H4 (cell line): ENCODE measurements at places on chromosomes 1 and 21. TPM values are rescaled to one million over a fixed set of nuclear protein-coding genes. Genes with fewer than 3 reads are reported as not detected.
A peak's percentile ranks its signal among the peaks of the same experiment; 100 is the strongest.

- peak; percentile 77 for DNase-seq
Measured at GRCh38 chr1:172745014-172745413, 86.1 kb downstream of the FASLG start.

- DNase-seq, result no peak
Measured at GRCh38 chr1:94276988-94277434, 39.6 kb upstream of the ARHGAP29 start.

GRCh38 chr1:34302798-34303197, 126.1 kb downstream of the C1orf94 start:
- no peak for DNase-seq

DNA sequence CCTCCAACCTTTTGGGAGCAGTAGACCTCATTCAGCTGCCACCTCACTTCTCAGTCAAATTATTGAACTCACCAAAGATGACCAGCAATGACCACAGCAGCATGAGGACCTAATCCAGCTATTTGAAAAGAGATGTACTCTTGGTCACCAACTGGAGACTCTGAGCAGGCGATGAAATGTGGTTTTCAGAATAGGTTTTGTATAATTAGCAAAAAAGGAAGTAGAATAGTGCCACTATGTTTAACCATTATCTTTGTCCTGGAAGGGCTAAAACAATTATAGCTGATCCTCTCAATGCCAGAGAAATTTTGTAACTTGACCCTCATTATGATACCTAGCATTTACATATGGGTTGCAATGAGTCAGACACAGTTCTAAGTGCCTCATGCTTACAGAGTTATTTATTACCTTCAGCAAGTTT, at the start of gene FCRL2:
FCRL2 (minus strand) TSS at position 162 of the 421 bp plus-strand sequence; CDS start at position 103, 59 bp downstream.
- no peak for DNase-seq

DNA sequence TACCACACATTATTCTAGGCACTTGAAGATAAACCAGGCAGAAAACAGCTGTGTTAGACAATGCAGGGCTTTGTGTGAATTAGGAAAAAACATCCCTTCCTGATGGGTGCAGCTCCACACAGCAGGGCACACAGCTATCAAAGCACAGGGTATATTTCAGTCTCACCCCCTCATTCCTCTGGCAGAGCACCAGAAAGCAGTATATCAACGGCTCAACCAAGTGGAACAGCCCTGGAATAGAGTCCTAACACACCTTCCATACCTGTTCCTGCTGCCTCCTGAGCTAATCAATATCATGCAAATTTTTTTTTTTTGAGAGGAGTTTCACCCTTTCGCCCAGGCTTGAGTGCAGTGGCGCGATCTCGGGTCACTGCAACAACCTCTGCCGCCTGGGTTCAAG, 32.1 kb downstream of the LYST start:
- no peak for DNase-seq

- no peak for DNase-seq
Measured at GRCh38 chr1:21814241-21814918, 2.3 kb downstream of the LDLRAD2 start.

DNA sequence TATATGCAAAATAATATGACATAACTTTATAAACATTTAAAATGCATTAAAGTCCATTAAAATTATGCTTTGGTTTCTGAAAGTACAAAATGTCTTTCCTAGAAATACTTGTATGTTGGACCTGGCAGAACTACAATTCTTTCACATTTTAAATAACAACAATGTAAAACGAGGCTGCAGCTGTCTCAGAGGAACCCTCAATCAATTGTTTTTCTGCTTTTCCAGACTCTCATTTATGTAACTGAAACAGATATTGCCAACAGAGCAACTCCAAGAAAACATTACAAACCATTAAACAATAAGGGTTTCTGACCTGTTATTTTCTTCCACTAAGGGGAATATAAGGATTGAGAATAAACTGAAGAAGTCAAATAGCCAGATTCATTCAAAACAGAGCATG, 1193.4 kb downstream of the NCAM2 start:
- no peak for DNase-seq

DNA sequence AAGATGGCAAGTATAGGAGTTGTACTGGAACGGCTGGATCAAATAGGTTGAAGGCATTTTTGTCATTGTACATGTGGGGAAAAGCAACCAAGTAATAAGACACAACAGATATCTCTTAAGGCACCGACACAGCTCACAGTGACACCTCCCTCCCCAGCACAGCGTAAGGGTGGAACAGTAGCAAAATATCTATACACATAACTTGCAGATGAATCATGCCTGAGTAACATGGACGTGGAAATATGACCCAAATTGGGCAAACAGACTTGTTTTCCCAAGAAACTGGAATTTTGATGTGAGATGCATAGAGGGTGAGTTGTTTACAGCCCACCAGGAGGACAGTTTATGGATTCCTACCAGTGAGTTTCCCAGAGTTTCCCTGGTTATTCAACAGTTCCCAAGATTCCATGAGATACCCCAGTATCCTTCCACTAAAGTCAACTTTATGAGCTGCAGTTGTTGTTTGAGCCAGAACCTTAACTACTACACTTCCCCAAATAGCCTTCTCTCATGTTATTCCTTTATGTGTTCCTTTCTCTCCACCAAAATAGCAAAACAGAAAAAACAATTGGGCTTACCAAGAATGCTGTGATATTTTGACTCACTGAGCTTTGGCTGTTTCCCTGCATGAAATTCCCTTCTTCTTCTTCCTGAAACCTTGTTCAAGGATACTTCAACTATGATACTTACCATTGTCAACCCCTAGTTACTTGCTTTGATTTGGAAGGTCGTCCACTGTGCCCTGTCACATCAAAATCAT, 7.1 kb upstream of the DR1 start:
- peak; percentile 33 for DNase-seq

DNA sequence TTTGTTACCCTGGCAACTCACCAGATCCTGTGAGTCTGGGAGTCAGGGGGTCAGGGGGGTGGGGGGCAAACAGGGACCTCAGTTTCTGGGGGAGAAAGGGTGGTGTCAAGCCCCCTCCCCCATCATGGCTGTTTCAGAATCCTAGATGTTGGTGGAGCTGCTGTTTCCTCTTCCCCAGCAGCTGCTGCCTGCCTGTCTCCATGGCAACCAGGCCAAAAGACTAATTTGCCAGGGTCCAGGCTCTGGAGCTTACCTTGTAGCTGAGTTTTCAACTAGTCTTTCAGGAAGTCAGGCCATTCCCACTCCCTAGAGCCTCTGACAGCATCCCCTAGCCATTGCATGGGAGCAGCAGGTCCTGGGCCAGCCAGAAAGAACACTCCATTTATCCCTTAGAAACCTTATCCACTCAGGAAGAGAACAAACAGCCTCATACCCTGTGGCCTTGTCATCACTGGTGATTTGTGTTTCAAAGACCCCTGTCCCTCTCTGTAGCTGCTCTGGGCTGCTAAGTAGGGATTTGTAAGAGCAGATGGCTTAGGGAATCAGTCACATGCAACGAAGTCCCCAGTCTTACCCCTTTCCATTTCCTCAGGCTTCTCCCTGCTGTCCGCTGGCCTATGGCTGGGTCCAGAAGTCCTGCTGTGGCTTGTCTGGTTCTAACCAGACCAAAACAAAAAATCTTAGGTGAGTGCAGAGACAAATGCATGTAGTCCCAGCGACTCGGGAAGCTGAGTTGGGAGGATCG, 21.5 kb upstream of the STMN1 start:
- DNase-seq, result no peak

DNA sequence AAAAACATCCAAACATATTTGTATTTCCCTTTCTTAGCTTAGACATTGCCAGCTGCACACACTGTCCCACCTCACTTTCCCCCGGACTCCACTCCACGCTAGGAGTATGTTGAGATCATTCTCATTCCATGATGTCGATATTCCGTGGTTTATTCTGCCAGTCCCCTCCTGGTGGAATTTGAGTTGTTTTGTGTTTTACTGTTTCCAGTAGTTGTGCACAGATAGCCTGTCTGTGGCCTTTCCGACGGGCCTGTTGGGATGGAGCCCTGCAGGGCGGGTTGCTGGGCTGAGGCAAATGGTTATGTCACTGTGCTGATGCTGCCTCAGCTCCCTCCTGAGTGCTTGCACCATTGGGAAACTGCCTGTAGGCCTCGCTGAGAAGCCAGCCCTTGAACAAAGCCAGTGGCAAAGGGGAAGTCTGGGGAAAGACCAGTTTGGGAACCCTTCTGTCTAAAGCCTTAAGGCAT, 12.8 kb downstream of the TRAPPC10 start:
- peak; percentile 28 for DNase-seq

GRCh38 chr21:40153351-40153750, 286.1 kb downstream of the PCP4 start:
- no peak for DNase-seq

- peak; percentile 33 for DNase-seq
Measured at GRCh38 chr1:9529190-9529589, 10.1 kb upstream of the SLC25A33 start.

- DNase-seq, result peak; percentile 77
Measured at GRCh38 chr1:110645821-110646735, 28.7 kb downstream of the KCNA3 start.

GRCh38 chr1:163512349-163512989, 190.7 kb downstream of the NUF2 start:
- no peak for DNase-seq

DNA sequence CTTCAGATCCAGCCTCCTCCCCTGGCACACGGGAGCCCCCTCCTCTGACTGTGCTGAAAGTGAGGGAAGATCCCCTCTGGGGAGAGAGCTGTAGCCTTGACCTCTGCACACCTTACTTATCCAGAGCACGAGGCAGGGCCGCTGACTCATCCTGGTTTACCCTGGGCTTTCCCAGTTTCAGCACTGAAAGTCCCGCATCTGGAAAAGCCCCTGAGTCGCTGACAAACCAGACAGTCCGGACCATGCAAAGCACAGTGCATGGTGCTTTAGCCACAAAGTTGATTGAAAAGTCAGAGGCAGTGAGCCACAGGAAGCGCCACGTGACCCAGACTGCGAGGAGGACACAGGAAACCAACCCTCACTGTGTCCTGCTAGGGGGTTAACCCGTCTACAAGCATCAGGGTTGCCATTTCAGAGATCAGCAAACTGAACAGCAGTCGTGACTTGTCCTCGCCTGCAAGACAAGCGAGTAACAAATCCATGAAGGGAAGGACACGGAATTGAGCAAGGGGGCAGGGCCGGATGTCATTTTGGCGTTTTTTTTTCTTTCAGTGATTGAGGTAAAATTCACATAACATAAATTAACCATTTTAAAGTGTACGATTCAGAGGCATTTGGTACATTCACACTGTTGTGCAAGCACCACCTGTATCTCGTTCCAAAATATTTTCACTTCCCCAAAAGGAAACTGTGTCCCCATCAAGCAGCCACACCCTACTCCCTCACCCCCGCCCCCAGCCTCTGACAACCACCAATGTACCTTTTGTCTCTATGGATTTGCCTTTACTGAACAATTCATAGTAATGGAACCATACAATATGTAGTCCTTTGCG, 19.9 kb upstream of the IFNGR2 start:
- DNase-seq, result peak; percentile 87

- peak; percentile 18 for DNase-seq
Measured at GRCh38 chr1:51168266-51168845, 66.3 kb downstream of the C1orf185 start.

GRCh38 chr1:184036517-184036949, 995 bp downstream of the COLGALT2 start:
- DNase-seq, result no peak

DNA sequence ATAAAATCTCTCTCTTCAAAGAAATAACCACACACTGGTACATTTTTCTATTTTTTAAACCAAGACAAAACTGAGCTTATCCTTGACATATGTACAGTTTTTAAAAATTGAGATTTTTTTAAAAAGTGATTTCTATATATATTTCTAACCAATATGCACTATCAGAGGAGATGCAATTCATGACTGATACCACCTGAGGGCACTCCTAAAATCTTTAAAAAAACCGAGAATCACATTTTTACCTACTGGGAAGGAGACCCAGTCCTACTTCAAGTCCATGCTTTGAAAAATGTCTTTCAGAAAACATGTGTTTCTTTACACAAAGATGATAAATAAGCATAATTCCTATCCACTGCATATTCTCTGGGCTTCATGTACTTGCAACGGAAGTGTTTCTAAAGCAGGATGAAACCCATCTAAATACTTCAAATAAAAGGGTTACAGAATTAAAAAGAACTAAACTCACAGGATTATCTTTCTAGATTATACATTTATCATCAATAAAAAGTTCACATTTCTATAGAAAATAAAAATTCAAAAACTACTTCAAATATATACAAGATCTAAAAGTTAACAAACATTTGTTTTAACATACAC, 98.6 kb downstream of the ENAH start:
- DNase-seq, result no peak

GRCh38 chr21:42437786-42438185, 34.1 kb downstream of the UBASH3A start:
- no peak for DNase-seq

- DNase-seq, result peak; percentile 88
Measured at GRCh38 chr1:18922319-18922726, 20.0 kb upstream of the ALDH4A1 start.

- peak; percentile 92 for DNase-seq
Measured at GRCh38 chr1:117093091-117093534, 28.4 kb downstream of the TRIM45 start.

DNA sequence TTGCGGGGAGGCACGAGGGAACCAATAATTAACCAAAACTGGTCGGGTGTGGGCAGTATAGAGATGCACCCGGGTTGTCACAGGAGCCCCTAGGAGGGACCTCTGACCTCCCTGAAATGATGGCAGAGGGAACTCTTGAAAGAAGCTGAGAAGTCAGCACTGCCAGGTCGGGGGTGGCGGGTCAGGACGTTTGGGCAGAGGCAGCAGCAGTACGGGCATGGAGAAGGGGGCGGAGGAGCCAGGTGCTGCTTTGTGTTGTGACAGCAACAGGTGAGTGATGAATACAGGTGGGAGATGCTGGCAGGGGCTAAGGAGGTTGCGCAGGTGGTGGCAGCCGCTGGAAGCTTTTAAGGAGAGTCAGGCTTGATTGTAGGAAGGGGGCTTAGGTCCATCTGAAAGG, 11.7 kb downstream of the TNFRSF1B start:
- DNase-seq, result no peak

GRCh38 chr1:209885403-209886218, 52.4 kb upstream of the SYT14 start:
- DNase-seq, result peak; percentile 31

DNA sequence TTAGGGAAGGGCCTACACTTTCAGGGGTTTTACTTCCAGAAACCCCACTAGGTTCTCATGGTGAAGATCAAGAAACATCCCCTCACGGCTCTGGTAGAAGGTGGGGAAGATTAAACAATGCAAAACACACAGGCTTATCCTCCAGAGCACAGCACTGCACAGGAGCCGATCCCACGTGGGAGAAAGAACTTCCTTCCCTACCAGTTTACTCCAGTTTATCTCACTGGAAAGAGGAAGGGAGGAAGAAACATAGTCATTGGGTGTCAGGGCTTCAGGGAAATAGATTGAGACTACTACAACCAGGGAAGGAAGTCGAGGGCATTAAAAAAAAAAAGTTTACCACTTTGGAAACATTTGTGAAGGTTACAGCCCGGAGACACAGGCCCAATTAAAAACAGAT, 164.4 kb downstream of the NTPCR start:
- DNase-seq, result no peak

C1orf232 gene
- not detected in 2 replicates for total RNA-seq

SLC6A17 gene
- 0.17 and 0.21 TPM in 2 replicates for total RNA-seq

C8B gene
- total RNA-seq, result not detected in 2 replicates

NBPF1 gene
- 20.9 and 24.0 TPM in 2 replicates for total RNA-seq

C1orf167 gene
- total RNA-seq, result not detected in 2 replicates

ACTN2 gene
- 1.4 TPM in 1 of 2 replicates, not detected in the other for total RNA-seq

PIGV gene
- total RNA-seq, result 14.5 and 15.2 TPM in 2 replicates

LCE2D gene
- total RNA-seq, result not detected in 2 replicates

ST6GALNAC3 gene
- 4.6 and 11.4 TPM in 2 replicates for total RNA-seq

MAGI3 gene
- total RNA-seq, result 3.0 and 4.1 TPM in 2 replicates

GBP1 gene
- total RNA-seq, result 18.7 and 23.5 TPM in 2 replicates

DCDC2B gene
- not detected in 2 replicates for total RNA-seq

CHODL gene
- total RNA-seq, result 0.17 and 0.35 TPM in 2 replicates
